Esophagus muscularis mucosa (tissue), 4 donors: ENCODE measurements at places on chromosomes 12 and 14. TPM values are rescaled to one million over a fixed set of nuclear protein-coding genes. Genes with fewer than 3 reads are reported as not detected.

Gene CLEC1A
- 8.3 TPM for total RNA-seq

Gene BTBD7
- total RNA-seq = 30.1 TPM

Gene RDH12
- total RNA-seq = not detected

Gene ITGA7
- total RNA-seq = 205 TPM

Gene DDX55
- total RNA-seq = 12.3 TPM

Gene CCDC38
- not detected for total RNA-seq

Gene ZDHHC22
- not detected for total RNA-seq

Gene SPX
- 0.65 TPM for total RNA-seq

Gene A2M
- 271 TPM for total RNA-seq

Gene DNAH10
- total RNA-seq = 0.06 TPM

Gene IFNG-AS1
- not detected for total RNA-seq

Gene LGR5
- not detected for total RNA-seq

Gene SLCO1B3
- not detected for total RNA-seq

Gene CCDC60
- not detected for total RNA-seq

Gene MARK3
- total RNA-seq = 78.1 TPM

Gene CLEC2D
- 3.4 TPM for total RNA-seq

Gene IRAK3
- 21.5 TPM for total RNA-seq

Gene KERA
- total RNA-seq = not detected

Gene FLRT2
- total RNA-seq = 13.0 TPM

Gene C3AR1
- 8.9 TPM for total RNA-seq

Gene INHBC
- not detected for total RNA-seq

Gene SLC39A2
- total RNA-seq = not detected

Gene COPZ1
- total RNA-seq = 61.9 TPM

Gene SYCP3
- not detected for total RNA-seq

Gene PAPLN
- 12.0 TPM for total RNA-seq

Gene DIO3
- total RNA-seq = 1.2 TPM

Gene ARF3
- 71.9 TPM for total RNA-seq

Gene SLCO1B1
- total RNA-seq = not detected

Gene SNAPC1
- 6.6 TPM for total RNA-seq

Gene VRTN
- not detected for total RNA-seq

Gene ARHGEF25
- total RNA-seq = 77.7 TPM

Gene SCNN1A
- total RNA-seq = 1.5 TPM

Gene SERPINA5
- total RNA-seq = 2.1 TPM

Gene CLEC4C
- not detected for total RNA-seq

Gene LHX5
- total RNA-seq = not detected

Gene STYK1
- total RNA-seq = not detected

Gene LRFN5
- total RNA-seq = 4.1 TPM

Gene NEUROD4
- total RNA-seq = not detected

Gene LRTM2
- total RNA-seq = not detected

Gene PAX9
- total RNA-seq = 0.97 TPM

Gene PDE3A
- 114 TPM for total RNA-seq

Gene TPH2
- total RNA-seq = not detected

Gene KLHL33
- 0.50 TPM for total RNA-seq

Gene OR6C68
- total RNA-seq = not detected

Gene P2RX7
- total RNA-seq = 4.3 TPM

Gene FGF23
- total RNA-seq = not detected

Gene NEK9
- total RNA-seq = 111 TPM

Gene STAC3
- 0.42 TPM for total RNA-seq

Gene OVCH1
- total RNA-seq = 0.17 TPM

Gene IFNG
- not detected for total RNA-seq

Gene RD3L
- total RNA-seq = not detected

Gene C14orf39
- total RNA-seq = 0.29 TPM

Gene TMCC3
- total RNA-seq = 17.0 TPM

Gene NOVA1
- 10.3 TPM for total RNA-seq

Gene KRT86
- 0.29 TPM for total RNA-seq

Gene RPS6KA5
- 40.6 TPM for total RNA-seq

Gene PEX5
- 53.5 TPM for total RNA-seq

Gene DNAJC22
- total RNA-seq = 0.26 TPM

Gene POC1B
- total RNA-seq = 19.9 TPM
